ENCODE measurements at places on chromosomes 6 and 20.

DNA sequence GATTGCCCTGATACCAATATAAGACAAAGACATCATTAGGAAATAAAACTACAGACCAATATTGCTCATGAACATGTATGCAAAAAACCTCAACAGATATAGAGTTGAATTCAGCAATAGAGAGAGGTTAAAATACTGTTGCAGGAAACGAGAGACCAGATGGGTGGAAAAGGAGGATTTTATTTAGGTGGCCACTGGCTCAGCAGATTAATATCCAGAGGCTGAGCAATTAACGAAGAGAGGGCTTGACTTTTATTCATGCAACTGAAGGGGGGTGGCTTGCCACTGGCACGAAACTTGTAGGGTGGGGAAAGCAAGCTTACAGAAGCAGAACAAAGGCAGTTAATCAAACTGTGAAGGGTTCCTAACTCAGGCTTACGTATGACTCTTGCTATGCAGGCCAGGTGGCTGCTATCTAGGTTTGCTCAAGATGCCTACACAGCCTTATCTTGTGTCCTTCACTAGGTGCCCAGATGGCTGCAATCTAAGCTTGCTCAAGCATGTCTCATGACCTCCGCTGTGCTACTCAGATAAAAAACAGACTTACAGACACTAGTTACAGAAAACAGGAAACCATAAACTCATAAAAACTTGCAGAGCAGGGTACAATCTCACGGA lies 126.4 kb downstream of the MMUT start:
- no peak for DNase-seq

GRCh38 chr6:123794190-123794589 lies 9.5 kb upstream of the NKAIN2 start:
- DNase-seq: no peak

GRCh38 chr20:47011984-47012383 lies 117.3 kb downstream of the EYA2 start:
- DNase-seq: no peak

- DNase-seq: no peak
These were observed 99.2 kb downstream of the BMP7 start for GRCh38 chr20:57167292-57167655.

DNA sequence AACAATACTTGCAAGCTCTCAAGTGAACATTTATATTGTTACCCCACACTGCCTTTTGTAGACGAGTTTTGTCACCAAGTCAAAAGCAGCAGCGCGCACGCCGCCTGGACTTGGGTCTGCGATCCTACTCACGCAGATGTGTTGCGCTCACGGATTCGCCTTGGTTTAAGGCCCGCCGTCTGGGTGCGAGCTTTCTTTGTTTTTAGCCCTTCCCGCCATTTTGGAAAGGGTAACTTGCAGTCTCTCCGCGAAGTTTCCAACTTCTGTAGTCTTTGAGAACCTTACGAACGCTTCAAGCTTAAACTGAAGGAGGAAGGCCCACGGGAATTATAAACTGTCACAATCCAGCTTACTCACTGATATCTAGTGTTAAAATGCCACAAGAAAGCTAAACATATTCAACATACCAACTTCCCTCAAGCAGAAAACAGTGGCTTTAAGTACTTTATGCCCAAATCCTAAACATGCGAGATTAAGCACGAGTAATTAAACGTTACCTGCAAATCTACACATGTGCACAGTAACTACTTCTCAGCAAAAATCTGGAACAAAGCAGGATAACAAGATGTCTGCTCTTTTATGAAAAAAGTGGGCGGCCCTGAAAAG lies 80.4 kb upstream of the BTN3A2 start:
- no peak for DNase-seq

GRCh38 chr20:61299618-61300017 lies 47.6 kb downstream of the CDH4 start:
- DNase-seq: no peak

GRCh38 chr20:50194422-50194830 lies 3.8 kb downstream of the CEBPB start:
- no peak for DNase-seq

DNA sequence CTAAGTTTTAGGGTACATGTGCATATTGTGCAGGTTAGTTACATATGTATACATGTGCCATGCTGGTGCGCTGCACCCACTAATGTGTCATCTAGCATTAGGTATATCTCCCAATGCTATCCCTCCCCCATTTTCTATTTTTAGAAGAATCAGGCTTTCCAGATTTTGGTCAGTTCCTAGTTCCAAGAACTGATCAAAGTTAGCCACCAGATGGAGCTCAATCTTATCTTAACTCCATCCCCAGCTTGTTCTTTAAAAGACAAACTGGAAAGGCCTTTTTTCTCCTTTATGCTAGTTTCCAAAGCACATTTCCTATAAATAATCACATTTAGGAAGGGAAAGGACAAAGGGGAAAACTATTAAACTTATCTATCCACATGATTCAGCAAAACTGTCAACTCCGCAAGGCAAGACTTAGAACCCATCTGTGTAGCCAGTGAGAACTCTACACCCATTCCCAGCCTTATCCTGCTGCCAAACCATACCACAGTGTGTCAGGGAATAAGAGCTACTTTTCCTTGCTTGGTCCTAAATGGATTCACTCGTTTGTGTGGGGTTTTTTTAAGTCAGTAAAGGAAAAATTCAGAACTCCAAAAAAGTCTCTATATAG lies 22.8 kb upstream of the KHDC1 start:
- no peak for DNase-seq

DNA sequence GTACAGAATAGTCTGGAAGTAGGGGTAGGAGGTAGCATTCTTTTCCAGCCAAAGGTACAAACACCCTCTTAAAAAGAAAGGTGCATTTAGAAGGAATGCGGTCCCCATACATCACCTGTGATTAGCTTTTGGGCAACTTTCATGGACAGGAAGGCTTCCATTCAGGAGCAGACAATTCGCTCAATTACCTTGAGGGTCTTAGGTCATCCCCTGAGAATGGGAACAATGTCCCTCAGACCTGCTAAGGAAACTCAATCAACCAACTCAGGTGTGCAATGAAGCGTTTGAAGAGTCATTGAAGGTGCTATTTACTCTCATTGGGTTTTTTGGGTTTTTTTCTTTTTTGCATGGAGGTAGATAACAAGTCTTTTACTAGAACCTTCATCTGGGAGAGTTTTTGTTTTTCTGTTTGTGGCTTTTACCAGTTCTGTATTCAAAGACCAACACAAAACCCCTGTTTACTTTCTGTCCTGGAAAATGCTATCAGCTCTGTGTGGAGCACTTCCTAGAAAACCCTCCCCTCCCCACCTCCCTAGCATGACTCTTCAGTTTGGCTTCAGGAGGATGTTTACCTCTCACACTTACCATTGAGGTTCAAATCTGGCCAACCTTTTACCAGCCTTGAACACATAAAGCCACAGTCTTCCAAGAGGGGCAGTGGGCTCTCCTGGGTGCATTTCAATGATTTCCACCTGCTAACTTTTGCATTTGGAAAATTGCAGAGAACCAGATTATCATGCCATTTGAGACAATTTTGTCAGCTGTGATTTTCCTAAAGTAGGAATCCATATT lies 271.2 kb upstream of the PRDM1 start:
- DNase-seq: no peak

GRCh38 chr20:19213946-19214490 lies 1.6 kb downstream of the SLC24A3 start:
- no peak for DNase-seq

DNA sequence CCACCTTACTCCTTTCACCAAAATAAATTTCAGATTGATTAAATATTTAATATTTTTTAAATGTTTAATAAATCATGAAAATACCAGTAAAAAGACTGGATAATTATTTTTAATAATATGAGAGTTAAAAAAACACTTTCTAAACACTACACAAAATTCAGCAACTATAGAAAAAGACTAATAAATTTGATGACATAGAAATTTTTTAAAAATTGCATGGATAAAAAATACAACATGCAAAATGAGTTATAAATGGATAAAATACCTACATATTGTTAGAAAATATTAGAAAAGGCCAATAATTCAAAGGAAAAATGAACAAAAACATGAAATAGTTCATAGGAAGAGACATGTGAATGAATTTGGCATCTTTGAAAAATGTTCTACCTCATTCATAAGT lies 101.0 kb upstream of the EDN1 start:
- DNase-seq: no peak

DNA sequence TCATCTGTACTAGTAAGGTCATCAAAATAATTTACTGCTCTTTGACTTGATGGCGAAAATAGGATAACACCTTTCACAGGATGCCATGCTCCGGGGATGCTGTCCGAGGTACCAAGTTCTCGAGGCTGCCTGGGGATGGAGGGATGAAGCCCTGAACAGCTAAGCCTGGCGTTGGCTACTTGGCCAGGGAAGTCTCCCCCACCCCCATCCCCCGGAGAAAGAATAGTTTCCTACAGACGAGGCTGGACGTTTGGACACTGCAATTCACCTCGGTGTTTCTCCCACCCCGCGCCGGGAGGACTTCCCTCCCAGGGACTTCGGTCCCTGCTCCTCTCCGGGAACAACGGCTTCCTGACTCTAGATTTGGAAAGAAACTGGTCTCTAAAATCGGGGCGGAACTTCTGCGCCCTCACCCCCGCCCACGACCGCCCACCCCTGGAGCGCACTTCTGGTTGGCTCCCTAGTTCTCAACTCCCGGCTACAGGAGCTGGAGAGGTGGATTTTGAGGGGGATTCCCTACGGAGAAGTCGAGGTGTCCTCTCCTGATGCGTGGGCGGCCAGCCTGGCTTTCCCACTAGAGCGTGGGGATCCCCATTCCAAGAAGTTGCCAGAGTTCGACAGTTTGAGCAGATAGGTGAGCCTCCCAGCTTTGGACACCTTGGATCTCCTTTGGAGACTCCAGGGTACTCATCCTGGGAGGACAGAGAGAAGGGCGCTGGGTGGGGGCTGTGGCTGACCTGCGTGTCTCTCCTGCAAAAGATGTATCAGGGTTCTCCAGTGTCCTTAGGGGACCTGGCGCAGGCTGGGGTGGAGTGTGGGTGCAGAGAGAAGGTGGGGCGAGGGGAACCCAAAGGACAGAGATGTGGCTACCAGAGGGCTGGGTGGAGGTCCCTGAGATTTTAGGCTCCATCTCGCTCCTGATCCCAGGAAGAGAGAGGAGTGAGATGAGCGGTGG lies 1.1 kb downstream of the PCSK2 start:
- peak; percentile 59 for DNase-seq

- no peak for DNase-seq
These were observed 125.8 kb downstream of the NFATC2 start for GRCh38 chr20:51416532-51417249.

- no peak for DNase-seq
These were observed 13.2 kb upstream of the GPR6 start for GRCh38 chr6:109964949-109965348.

GRCh38 chr6:148987982-148988381 lies 241.2 kb downstream of the UST start:
- no peak for DNase-seq
